ENCODE measurements at places on chromosomes 5 and 9.

DNA sequence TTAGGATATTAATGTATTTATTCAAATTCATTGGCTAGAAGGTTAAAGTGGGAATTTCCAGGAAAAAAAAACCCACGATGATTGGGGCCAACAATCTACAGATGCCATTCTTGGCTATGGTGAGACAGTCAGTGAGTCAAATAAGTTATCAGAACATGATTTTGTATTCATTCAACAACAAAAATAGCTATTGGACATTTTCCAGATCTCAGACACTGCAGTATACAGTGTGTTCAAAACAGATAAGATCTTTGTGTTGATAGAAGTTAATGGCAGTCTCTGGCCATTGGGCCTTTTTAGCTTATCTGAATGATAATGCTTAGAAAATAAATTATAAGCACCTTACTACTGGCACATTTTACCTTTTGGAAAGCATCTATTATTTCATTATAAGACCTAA lies 547.7 kb downstream of the MAT2B start:
- no peak for DNase-seq

DNA sequence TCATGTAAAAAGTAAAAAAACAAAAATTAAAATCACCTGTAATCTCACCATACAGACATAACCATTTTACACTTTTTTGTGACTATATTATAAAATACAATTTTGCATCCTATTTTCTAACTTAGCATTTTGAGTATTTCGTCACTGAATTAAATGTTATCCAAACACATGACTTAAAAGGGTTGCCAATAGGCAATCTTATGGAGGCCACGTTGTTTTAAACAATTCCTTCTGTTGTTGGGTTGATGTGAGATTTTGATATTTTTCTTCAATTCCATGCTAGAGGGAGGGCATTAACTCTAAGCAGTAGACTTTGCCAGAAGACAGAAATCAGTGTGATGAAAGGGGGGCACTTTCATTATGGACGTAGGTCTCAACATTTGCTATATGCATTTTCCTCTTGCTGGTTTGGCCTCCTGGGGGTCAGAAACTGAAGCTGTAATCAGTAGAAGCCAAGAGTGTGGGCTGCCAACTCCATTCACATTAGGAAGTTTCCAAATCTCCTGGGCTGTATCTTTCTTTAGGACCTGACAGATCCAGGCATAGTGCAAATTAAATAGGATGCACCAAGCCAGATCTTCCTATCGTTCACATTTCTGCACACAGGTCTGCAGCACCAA lies 614.2 kb upstream of the CLINT1 start:
- no peak for DNase-seq

- no peak for DNase-seq
These were observed 13.8 kb downstream of the TBC1D2 start for GRCh38 chr9:98241357-98242300.

DNA sequence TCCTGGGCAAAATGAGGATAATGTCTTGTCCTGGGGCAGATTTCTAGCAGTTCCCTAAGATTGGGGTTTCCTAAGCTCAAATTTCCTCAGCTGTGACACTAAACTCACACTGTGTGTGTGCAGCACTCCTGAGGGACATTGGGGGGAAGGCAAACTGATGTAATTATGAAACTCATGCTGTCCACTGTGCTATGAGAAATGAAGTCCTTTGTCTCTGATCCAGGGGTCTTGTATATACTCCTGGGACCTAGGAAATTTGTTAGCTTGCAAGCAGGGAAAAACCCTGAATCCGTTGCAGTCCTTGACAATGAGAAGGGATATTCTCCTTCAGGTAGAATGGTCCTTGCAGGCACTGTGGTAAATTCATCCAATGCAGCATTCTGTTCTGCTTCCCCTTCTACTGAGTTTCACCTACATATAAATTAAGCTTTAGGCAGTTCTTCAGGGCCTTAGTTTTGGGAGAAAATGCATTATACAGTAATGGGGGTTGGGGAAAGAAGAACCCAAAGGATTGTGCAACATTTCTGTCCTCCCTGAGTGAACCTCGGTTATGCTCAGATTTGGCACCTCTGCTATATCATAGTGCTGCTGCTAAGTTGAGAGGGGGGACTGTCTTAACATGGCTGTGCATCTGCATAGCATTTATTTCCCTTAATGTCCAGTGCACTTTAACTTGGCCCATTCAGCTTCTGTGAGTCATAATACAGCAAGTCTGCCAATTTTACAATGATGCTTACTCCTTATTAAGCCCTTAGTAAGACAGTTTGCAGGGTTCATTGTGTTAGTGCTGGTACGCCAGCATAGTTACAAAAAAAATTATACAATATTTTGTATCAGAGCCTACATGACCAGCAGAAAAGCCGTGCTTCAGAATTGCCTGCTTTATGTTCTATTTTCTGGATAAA lies 80.2 kb downstream of the PJA2 start:
- no peak for DNase-seq

GRCh38 chr9:28320616-28321015 lies 747.3 kb upstream of the C9orf72 start:
- DNase-seq: no peak

GRCh38 chr5:56951126-56951945 lies 587 bp downstream of the MIER3 start:
- DNase-seq: no peak

DNA sequence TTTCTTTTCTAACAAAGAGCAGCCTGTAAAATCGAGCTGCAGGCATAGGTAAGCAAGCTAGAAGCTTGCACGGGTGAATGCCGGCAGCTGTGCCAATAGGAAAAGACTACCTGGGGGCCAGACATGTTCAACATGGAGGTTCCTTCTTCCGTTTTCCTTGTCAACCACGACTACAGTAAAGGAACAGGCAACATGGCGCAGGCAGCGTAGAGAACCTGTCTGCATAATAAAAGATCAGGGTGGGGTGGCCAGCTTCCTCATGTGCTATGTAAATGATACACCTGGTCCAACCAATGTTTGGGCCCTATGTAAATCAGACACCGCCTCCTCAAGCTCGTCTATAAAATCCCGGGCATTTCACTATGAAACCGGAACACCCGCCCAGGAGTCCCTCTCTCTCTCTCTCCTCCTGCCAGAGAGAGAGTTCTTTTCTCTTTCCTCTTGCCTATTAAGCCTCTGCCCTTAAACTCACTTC lies 103.8 kb upstream of the LIFR start:
- DNase-seq: no peak

GRCh38 chr9:136784249-136784996 lies 6.7 kb upstream of the TMEM141 start:
- DNase-seq: no peak

GRCh38 chr9:27353474-27354229 lies 56.7 kb upstream of the EQTN start:
- no peak for DNase-seq

DNA sequence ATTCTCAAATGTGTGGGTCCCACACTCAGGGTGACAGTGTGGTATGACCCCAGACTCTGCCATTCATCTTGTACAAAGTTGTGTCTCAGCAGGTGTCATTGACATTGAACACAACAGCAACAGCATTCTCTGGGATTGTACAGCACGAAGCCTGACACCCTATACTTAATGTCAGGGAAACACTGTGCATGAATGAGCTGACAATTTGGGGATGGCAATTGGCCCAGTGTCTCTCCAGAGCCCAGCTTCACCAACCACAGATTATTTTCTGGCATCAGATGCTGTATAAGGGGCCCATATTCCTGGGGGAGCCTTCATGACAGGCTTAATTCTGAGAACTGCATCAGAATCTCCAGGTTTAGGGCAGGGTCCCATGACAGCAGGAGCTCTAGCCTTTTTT lies 143.2 kb downstream of the GCNT1 start:
- DNase-seq: no peak

DNA sequence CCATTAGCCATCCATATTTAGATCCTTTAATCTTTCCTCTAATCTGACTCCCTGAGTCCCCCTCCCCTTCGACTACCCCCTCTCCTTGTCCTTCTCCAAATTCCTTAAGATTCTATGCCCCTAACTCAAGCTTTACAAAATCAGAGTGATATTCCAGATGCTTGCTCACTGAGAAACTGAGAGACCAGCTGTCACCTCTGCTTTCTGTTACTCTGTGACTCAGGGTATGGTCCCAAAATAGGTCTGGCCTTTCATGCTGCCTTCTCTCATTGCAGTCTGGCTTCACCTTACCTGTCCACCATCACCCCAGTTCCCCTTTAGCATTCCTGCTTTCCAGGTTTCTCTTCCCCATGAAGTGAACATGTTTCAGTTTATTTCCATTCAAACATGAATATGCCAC lies 383.3 kb upstream of the SLC30A5 start:
- no peak for DNase-seq

- DNase-seq: no peak
These were observed 1749.0 kb upstream of the C9orf72 start for GRCh38 chr9:29322240-29322639.

- DNase-seq: no peak
These were observed 666.8 kb upstream of the GRAMD2B start for GRCh38 chr5:125756456-125756855.

DNA sequence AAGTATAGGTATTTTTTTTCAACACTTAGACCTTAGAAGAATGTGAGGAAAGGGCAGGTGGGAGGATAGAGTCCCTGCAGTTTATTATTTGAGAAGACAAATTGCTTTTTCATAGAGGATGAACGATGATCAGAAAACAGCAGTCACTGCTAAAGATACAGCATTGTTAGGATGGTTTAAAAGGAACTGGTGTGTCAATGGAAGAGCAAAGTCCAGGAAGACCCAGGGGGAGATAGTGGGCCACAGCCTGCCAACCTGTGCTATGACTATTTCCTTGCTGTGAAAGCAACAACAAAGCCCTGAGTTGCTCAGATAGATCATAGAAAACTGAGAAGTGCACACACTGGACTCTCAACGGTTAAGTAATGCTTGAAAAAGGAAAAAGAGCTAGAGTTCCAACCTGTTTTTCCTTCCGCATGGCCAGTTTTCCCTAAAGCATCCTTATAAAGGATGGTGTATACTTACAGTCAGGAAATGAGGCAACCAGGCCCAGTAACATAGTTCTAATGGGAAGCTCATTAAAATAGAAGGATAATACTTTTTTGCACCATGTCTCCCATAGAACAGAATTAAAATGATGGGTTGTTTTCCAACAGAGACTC lies 153.8 kb downstream of the CEMIP2 start:
- DNase-seq: no peak

DNA sequence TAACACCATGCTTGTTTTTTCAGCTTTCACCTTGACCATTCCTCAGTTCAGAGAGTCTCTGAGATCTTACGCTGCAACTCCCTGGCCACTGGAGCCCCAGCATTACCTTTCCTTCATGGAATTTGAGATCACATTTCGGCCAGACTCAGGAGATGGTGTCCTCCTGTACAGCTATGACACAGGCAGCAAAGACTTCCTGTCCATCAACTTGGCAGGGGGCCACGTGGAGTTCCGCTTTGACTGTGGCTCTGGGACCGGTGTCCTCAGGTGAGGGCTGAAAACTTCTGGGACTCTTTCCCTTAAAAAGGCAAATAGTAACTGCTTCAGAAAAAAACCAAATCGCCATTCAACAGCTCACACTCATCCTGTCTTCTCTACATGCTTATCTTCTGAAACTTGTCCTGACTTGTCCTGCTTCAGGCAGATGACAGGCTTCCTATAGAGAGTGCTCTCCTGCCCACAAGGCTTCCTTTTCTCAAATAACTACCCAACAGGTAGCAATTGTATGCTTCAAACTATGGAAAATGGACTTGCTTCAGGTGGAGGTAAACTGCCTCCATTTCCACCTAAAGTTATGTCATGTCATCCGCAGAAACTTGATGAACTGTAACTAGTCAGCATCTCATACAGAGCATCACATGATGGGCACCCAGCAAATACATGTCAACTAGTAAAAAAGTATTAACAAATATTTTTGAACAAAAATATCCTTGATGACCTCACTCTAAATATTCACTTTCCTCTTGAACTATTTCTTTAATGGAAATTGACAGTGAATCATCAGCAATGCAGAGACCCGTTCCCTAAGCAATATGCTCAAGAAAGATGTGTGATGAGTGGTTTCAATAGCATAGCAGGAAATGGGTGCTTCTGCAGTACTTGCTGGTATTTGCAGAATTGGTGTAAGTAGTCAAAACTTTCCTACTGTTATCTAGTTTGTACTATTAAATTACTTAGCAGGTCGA lies 129.2 kb downstream of the LIFR start:
- DNase-seq: no peak

GRCh38 chr9:98107926-98108325 lies 11.1 kb downstream of the TRIM14 start:
- no peak for DNase-seq

- no peak for DNase-seq
These were observed 645 bp downstream of the SAP30L start for GRCh38 chr5:154446195-154447088.

GRCh38 chr5:170265522-170265921 lies 32.1 kb downstream of the LCP2 start:
- DNase-seq: no peak

DNA sequence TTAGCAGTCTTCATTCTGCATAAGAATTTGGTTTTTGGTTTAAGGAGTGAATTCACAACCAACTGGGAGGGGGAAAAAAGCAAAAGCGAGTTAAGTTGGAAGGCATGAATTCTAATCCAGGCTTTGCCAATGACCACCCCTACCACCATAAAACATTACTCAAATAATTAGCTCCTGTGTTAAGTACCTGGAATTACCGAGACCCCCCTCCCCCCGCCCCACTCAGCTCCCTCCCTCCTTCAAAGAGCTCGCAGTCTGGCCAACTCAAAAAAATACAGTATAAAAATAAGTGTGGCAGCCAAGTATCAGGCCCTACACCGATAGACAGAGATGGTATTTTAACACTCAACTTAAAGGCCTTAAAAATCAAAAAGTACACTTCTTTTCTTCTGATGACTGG lies 492 bp downstream of the ATG12 start:
- DNase-seq: no peak

DNA sequence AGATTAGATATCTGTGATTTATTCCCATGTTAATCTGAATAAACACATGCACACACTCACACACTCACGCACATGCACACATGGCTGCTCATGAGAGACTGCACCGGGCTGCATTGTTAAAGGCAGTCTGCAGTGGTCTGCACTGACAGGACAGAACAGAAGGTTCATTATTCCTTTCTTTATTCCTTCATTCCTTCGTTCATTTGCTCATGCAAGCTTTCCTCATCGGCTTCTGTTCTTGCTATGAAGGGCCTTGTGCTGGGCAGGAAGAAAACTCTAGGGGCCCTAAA lies 41.4 kb upstream of the FSTL4 start:
- no peak for DNase-seq

DNA sequence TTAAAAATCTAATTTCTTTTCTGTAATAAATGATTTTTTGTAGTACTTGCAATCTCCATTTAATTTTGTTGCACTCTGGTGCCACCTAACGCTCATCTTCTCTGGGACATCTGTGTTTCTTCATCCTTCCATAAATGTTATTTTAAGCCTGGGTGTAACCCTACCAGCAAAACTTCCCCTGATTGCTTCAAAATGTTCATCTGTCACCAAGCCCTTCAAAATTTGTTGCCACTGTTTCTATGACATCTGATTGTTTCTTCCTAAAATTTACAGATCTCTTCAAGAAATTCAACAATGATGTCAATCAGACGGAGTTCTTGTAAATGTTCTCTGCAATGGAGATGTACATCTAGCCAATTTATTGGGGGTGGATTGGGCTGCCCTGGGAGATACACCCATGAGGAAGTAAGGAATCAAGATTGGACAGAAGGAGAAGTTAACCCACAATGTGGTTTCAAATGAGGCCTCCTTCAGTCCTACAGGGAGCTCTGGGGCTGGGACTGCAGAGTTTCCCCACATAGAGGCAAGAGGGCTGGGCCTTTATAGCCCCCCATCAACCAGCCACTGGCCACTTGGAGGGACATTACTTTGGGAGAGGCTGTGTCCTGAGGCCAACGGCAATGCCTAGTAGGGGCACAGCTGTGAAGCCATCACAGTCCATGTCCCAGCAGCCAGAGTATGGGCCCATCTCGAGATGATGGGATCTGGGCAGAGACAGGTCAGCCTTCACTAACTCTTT lies 23.3 kb downstream of the MCTP1 start:
- DNase-seq: no peak
